Kidney (tissue), 22 donors: ENCODE measurements at places on chromosomes 5 and 9.

DNA sequence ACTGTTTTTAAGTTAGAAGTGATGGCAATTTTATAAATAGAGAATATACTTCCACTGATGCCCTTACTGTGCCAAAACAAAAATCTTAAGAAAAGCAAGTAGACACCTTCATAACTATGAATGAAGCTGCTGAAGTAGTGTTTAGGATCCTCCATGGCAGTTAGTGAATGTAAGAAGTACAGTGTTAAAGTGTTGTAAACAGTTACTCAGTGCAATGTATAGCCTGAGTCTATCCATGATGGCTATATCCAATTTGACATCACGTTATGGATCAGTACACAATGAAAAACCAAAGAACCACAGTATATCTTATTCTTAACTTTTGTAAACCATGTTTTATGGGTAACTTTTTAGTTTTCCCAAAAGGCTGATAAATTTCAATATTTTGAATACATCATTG lies 7.1 kb downstream of the CCNG1 start:
- no peak for DNase-seq

GRCh38 chr9:8391566-8391965 lies 592.0 kb upstream of the DMAC1 start:
- no peak for DNase-seq

GRCh38 chr5:20105915-20106314 lies 117.9 kb upstream of the CDH18 start:
- DNase-seq = no peak

GRCh38 chr9:82726424-82727276 lies 336.3 kb downstream of the RASEF start:
- DNase-seq = no peak

GRCh38 chr5:133386662-133387061 lies 225.7 kb downstream of the FSTL4 start:
- peak; percentile 4 for DNase-seq

DNA sequence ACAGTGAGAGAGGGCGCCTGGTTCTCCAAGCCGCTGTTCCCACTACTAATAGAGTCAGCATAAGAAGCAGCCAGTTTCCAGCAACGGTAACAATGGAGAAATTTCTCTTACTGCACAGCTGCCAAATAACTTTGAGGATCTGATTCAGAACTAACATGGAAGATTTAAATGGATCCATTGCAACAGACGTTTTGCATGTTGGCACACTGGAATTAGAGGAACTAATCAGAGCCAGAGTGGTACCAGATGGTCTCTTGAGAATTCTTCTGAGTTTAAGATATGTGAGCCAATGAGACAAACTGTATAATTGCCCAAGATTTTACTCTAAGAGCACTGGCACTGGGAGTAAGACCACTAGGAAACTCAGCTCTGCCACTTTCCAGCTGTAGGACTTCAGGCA lies 186.5 kb downstream of the EFNA5 start:
- DNase-seq = no peak

DNA sequence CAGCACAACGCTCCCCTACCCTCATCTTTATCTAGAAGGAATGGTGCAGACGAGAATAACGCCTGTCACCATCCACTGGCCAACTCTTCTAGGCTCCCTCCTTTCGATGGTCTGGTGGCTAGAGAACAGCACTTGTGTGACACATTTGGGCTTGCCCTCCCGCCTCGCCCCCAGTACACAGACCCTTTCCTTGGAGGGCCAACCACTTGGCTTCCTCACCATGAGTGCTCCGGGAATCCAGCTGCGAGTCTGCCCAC lies 1.4 kb downstream of the GNAQ start:
- DNase-seq = peak; percentile 26

DNA sequence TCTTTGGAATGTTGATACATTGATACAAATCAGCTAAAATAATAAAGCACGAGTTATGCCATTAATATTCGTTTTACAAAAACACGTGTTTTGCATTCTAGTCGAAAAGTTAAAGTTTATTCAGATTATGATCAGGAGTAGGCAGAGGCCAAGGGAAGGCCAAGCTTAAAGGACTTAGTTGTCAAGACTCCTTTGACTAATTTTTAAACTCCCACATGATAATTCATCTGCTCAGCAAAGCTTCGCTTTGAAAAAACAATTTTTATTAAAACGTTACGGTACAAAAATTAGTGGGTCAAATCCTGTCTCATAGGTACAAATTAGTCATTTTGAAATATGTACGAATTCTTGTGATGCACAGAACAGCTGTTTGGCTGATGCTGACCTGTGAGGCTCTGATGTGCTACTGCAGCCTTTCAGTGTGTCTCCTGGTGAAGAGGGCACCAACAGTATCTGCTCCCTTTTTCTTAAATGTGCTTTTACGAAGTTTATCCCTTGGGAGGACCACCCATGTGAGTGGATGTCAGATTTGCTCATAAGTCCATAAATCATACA lies 23.0 kb upstream of the NR3C1 start:
- DNase-seq = no peak

DNA sequence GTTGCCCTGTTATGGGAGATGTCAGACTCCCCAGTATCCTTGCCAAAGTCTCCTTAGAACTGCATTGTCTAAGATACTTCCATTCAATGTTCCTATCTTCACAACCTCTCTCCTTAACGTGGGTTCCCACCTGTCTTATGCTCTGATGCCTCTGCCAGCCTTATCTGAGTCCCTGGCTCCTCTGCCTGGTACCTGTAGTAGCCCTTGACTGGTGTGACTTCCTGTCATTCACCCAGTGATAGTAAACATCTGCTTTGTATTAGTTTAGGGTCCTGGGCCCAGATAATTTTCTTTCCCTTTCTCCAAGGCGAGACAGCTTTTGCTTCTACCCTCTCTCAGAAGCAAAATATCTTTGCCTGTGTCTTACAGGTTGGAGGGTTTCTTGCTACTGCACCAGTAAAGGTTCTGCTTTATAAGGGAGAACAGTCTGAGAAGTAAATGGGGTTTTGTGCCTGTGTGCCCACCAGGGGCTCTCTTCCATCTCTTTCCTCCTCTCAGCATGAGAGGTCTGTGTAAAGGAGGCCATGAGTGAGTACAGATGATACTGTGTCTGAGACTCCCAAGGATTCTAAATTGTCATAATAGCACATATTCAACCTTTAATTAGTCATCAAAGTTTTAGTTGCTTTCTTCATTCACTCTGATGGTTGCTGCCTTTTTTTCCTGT lies 220.8 kb downstream of the PRR16 start:
- DNase-seq = no peak

- DNase-seq = peak; percentile 73
These were observed 304.1 kb upstream of the PANK3 start for GRCh38 chr5:168883281-168883741.

GRCh38 chr9:1217076-1217475 lies 166.9 kb downstream of the DMRT2 start:
- no peak for DNase-seq
